ENCODE measurements at places on chromosomes 4 and X.

DNA sequence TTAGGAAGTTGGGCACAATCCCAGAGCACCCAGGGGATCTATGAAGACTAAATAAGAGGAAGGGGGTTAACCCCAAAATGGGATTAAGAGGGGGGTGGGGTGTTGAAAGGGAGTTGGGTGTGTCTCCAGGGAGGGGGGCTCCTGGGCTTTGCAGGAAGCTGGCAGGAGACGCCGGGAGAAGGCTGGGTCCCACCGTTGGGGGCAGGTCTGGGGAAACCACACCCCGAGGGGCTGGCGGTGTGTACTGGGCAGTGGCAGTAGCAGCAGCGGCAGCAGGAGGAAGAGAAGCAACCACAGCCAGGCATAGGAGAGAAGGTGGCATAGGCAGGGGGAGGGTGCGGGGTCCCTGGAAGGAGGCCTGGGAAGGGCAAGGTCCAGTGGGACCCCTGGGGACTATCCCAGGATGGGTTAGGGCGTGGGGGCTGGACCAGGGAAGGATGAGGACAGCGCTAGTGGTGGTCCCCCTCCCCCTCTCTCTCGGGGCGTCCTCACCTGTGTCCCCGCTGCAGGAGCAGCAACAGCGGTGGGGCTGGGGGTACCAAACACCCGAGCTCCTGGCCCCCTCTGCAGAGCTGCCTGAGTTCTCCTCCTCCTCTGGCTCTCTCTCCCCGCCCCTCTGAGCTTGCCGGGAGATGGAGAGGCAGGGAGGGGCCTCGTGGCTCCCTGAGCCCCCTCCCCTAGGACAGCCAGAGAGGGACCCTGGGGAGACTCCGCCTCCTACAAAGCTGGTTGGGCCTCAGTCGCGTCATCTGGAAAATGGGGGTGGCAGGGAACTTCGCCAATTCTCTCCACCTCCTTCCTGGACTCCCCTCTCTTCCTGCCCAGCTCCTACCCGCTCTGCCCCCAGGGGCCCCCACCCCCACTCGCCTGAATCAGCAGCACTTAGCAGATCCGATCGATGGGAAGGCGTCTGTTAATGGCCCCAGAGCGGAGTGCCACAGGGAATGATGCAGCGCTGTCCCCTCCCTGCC lies at the start of gene KCND1:
Gene KCND1 (minus strand): TSS at position 596 of the 971 bp plus-strand sequence. CDS start 1,573 bp downstream, outside the sequence.
- no peak for DNase-seq

- no peak for DNase-seq
Measured at GRCh38 chr4:128141866-128142265, 80.8 kb downstream of the LARP1B start.

DNA sequence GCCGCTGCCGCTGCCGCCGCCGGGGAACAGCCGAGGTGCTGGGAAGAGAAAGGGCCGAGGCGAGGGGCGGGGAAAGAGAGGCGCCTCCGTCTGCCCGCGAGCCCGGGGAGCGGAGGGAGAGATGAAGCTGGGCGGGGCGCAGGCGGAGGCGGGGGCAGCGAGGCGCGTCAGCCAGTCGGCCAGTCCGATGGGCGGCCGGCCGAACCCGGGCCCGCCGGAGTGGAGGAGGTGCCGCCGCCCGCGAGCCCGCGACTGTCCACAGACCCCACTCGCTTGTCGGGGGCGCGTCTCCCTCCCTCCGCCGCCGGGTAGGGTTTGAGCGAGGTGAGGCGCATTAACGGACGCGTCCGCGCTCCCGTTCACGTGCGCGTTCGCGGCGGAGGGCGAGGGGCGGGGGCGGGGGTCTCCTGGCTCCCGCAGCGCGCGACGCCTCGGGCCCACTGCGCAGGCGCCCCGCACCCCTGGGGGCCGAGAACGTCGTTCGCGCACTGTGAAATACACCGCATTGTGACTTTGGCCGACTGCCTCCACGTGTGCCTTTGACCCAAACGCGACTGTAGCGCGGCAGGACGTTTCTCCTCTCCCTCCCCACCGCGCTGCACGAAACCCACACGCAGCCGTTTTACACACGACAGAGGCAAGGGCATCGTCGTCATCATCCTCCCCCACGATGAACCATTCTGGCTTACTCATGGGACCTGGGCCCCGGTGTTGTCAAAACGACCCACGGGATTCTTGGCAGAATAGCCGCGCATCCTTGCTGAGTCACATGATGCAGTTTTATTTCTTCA lies at the start of gene NUDT11:
Gene NUDT11 (minus strand): TSS at position 92 of the 791 bp plus-strand sequence. CDS start 148 bp downstream, outside the sequence.
- peak; percentile 71 for DNase-seq

GRCh38 chrX:67555578-67556203 lies 11.9 kb downstream of the AR start:
- DNase-seq, result no peak

GRCh38 chrX:73992019-73992418 lies 312.0 kb upstream of the ZCCHC13 start:
- no peak for DNase-seq

DNA sequence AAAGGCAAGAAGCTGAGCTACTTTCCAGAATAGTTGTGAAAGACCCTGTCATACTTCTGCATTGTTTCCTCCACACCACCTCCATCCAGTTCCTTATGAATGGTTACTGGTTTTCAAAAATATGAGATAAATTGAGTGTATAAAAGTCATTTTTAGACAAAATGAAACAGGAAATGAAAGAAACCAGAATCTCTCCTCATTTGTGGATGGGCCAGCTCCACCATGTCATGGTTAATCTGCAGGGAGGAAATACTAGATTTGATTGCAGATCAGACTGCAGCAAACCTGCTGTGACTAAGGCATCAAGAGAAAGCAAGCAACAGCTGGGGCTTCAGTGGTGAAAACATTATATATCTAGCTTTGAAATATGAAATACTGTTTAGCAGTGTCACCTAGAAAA lies 23.8 kb downstream of the F9 start:
- DNase-seq, result no peak

DNA sequence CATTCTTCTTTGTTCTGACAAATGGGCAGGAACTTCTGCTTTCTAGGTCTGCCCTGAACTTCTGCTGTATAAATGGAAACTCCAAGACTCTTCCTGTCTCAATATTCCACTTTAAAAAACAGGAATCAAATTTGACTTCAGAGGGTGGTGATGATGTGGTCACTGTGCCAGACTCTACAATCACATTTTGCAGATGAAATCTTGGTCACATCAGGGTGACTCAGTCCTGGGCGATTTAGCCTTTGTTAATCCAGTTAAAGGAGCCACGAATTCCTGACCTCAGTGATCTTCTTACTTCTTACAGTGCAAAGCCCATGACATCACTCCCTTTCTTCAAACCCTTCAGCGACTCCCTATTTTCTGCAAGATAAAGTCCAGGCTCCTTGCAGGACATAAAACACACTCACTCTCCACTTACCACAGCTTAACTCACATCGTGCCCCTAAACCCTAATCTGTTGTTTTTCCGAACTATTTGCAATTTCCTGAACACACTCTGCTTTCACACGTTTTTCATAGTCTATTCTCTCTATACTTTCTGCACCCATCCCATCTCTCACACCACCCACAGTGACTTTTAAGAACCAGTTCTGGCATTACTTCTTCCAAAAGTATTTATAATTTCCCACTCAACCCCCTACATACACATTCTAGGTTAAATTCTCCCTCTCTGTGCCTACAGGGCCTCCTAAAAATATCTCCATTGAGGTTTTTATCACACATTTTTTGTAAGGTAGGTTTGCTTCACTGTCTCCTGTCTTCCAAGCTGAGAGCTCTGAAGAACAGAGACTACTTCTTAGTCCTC lies 11.1 kb downstream of the GASK1B start:
- DNase-seq, result no peak

- no peak for DNase-seq
Measured at GRCh38 chrX:95612350-95612749, 1072.3 kb upstream of the DIAPH2 start.

DNA sequence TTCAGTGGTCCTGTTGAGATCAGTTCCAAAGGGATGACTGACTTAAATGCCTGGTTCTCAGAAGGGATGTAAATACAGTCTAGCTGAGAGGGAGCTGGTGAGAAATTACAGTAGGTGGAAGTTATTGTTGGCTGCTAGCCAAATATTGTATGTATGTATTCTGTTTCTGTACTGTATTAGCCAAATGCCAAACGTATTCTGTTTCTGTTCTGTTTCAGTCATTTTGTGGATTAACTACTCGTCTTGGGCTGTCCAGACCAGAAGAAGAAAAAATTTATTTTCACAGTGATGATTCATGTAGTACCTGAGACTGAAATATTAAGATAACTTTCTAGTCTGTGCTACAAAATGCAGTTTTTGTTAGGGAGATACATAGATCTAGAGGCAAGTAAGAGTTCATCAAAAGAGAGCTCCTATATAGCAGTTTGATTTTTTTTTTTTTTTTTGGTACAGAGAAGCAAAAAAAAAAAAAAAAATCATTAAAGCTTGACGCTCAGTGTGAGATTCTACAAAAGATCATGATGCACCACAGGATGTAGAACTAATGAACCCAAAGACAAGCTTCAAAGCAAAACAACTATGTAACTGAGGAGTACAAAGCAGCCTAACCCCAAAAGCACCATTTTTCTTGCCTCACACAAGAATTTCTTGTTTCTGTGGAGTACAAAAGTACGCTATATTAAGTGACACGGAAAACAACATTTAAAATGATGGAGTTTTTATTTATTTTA lies 54.8 kb downstream of the CASP6 start:
- DNase-seq, result no peak

GRCh38 chrX:119398974-119399771 lies at the start of gene SLC25A43:
TSS of gene SLC25A43 (plus strand) at chrX:119399336. CDS start at chrX:119399404, 68 bp downstream.
- DNase-seq, result peak; percentile 33

- DNase-seq, result no peak
Measured at GRCh38 chr4:152665691-152666395, 14.0 kb downstream of the TMEM154 start.

- DNase-seq, result no peak
Measured at GRCh38 chr4:169741569-169741968, 16.2 kb downstream of the HPF1 start.

DNA sequence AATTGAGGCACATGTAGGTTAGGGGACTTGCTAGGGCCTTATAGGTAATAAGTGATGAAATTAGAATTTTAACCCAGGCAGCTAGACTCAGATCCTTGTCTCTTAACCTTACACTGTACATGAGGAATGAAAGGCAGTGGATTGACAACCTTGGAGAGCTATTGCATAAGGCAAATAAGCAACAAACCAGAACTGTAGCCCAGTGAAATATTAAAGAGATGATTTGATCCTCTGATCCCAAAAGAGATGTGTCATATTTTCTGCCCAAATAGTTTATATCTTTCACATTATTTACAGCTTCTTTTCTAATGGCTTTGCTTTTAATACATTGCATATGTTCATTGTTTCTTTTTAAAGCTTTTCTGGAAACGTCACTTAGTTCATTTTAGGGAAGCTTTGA lies 252.6 kb downstream of the ANK2 start:
- DNase-seq, result no peak

DNA sequence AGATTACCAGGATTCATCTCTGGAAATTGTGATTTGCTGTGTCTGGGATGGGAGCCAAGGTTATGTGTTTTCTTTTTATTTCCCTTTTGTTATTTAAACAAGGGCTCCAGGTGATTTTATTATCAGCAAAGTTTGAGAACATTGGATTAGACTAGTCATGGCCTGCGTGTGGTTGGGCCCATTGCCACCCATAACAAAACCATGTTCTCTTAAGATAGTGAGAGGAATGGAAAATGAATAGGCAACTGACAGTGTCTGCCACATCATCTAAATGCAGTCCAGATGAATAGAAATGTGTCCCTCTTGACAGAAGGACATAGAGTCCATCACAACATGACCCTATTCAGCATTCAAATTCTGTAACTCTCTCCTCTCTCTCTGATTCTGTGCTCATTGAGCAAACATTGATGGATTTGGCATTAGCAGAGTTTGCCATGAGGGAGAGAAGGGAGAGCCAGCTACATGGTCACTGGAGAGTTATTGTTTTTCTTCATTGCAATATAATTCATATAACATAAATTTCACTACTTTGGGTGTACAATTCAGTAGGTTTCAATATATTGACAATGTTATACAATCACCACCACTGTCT lies 11.7 kb downstream of the XK start:
- no peak for DNase-seq

GRCh38 chrX:21581479-21581878 lies 76.7 kb downstream of the KLHL34 start:
- no peak for DNase-seq

DNA sequence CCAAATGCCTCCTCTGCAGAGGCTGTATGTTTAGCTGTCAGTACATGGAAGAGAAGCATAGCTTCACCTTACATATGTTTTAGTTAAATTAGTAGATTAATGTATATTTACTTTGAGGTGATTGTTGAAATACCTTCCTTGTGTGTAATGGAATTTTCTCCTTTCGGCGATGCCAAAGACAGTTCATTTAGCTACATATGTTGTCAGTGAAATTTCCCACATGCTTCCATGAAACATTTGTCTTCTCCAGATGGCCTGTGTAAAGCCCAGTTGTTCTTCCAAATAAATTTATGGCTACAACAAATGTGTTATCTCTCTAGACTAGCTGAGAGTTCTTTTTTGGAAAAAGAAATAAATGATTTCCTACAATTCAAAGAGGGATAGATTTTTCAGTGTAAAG lies 95.2 kb downstream of the GPAT3 start:
- DNase-seq, result no peak

GRCh38 chr4:146477054-146477453 lies 44.7 kb downstream of the SLC10A7 start:
- no peak for DNase-seq

GRCh38 chr4:22202975-22203710 lies 254.6 kb upstream of the KCNIP4 start:
- DNase-seq, result no peak

GRCh38 chr4:140237616-140238350 lies 83.8 kb upstream of the MAML3 start:
- no peak for DNase-seq

- no peak for DNase-seq
Measured at GRCh38 chr4:102620697-102621497, 119.7 kb downstream of the NFKB1 start.

DNA sequence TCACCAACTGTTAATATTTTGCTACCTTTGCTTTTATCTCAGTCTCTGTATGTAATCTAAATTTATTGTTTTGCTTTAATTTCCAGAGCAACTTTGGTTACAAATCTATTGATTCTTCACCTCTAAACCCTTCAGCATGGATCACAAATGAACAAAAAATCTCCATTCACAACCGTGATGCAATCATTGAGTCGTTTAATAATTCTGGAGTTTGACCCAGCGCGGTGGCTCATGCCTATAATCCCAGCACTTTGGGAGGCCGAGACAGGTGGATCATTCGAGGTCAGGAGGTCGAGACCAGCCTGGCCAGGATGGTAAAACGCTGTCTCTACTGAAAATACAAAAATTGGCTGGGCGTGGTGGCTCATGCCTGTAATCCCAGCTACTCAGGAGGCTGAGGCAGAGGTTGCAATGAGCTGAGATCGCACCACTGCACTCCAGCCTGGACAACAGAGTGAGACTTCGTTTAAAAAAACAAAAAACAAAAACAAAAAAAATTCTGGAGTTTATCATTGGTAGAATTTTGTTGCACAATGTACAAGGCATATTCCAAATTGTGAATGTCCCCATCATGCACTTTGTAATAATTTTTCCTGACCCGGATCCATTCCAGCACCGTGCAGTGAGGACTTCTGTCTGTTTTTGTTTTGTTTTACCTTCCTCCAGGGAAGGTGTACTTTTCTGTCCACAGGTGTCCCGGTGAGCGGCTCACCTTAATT lies 2.3 kb upstream of the IDUA start:
- DNase-seq, result no peak

- no peak for DNase-seq
Measured at GRCh38 chr4:12041828-12042227, 613.1 kb upstream of the HS3ST1 start.

GRCh38 chr4:25638806-25639205 lies 16.8 kb upstream of the SLC34A2 start:
- no peak for DNase-seq
